ENCODE measurements at places on chromosomes 1 and 21. TPM values are rescaled to one million over a fixed set of nuclear protein-coding genes. Genes with fewer than 3 reads are reported as not detected.

The ADORA3 gene
- not detected for total RNA-seq

The IARS2 gene
- 60.4 TPM for total RNA-seq

- no peaks in the 10 kb centered on the region for H3K27me3 ChIP-seq
- DNase-seq, result no peak
- H3K4me1 ChIP-seq, result peaks cover 51% of the 10 kb centered on the region
- no peak overlapping the region for H3K4me3 ChIP-seq
- H3K36me3 ChIP-seq, result no peaks in the 10 kb centered on the region
These were observed 1.8 kb upstream of the OMA1 start for GRCh38 chr1:58548371-58548770.

- peaks cover 12% of the 10 kb centered on the region for H3K36me3 ChIP-seq
- peak overlapping the region; percentile 59 for H3K27ac ChIP-seq
- peaks cover 35% of the 10 kb centered on the region for H3K4me1 ChIP-seq
These were observed 21.6 kb downstream of the C2CD2 start for GRCh38 chr21:41932191-41932575.

- no peak for DNase-seq
- H3K4me1 ChIP-seq, result peaks cover 4% of the 10 kb centered on the region
- H3K4me3 ChIP-seq, result no peak overlapping the region
- no peak overlapping the region for H3K27ac ChIP-seq
- no peaks in the 10 kb centered on the region for H3K27me3 ChIP-seq
These were observed 19.3 kb downstream of the SLC19A1 start for GRCh38 chr21:45522986-45523385.

The C4BPA gene
- total RNA-seq, result 0.16 TPM

DNA sequence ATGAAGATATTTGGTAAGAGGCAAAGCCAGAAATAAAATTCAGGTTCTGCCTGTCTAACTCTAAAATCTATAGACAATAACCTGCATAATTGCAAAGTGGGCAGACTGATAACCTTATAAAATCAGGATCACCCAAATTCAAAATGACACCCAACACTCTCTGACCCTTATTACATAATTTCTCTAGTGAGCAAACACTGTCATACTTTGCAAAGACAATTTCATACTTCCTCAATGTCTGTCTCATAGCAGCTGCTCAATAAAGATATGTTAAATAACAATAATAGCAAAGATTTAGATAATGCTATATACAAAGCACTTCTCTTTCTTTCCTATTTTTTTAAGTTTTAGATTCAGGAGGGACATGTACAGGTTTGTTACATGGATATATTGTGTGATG is 118.5 kb downstream of the UCHL5 start:
- no peaks in the 10 kb centered on the region for H3K27me3 ChIP-seq
- H3K36me3 ChIP-seq, result no peaks in the 10 kb centered on the region
- no peak for DNase-seq
- peaks cover 17% of the 10 kb centered on the region for H3K4me1 ChIP-seq
- H3K4me3 ChIP-seq, result no peak overlapping the region

DNA sequence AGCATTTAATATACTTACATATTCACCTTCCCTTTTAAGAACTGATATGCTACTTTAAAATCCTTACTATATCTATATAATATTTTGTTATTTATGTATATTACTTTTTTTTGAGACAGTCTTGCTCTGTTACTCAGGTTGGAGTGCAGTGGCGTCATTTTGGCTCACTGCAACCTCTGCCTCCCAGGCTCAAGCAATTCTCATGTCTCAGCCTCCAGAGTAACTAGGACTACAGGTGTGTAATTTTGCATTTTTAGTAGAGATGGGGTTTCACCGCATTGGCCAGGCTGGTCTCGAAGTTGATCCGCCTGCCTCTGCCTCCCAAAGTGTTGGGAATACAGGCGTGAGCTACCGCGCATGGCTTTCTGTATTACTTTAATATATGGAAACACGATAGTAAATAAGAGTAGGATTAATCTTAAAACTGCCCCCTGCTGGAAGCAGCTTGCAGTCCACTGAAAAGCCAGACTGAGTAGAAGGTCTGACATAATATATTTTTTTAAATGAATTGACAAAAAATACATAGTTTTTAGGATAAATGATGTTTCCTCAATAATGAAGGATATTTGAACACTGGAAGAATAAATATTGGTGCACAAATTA is 24.4 kb downstream of the RCAN3 start:
- peaks cover 9% of the 10 kb centered on the region for H3K4me1 ChIP-seq
- no peaks in the 10 kb centered on the region for H3K27me3 ChIP-seq
- DNase-seq, result no peak

DNA sequence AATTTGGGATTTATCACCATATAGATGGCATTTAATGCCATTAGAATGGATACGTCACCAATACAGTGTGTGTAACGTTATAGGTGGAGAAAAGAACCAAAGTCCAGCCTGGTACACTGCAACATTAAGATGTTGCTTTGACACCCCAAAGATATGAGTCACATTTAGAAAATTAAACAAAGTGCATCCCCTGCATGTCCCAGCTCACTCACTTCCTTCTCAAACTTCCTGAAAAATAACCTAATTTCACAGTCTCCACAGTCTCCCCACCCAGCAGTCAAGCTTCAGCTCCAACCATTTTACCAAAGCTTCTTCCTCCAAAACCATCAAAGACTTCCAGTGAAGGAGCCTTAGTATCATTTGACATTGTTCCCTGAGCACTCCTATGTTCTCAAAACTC is 111.9 kb downstream of the OMA1 start:
- peaks cover 4% of the 10 kb centered on the region for H3K4me1 ChIP-seq
- H3K36me3 ChIP-seq, result no peaks in the 10 kb centered on the region
- H3K27me3 ChIP-seq, result peaks cover 1% of the 10 kb centered on the region
- no peak overlapping the region for H3K4me3 ChIP-seq

The ELF3 gene
- total RNA-seq, result 112 TPM

GRCh38 chr1:228004331-228004855 is 2.4 kb upstream of the WNT3A start:
- H3K27me3 ChIP-seq, result peaks cover 89% of the 10 kb centered on the region
- H3K27ac ChIP-seq, result no peak overlapping the region
- no peaks in the 10 kb centered on the region for H3K36me3 ChIP-seq
- no peak for DNase-seq

The CCDC17 gene
- total RNA-seq, result 5.6 TPM

- H3K36me3 ChIP-seq, result no peaks in the 10 kb centered on the region
- H3K27me3 ChIP-seq, result peaks cover 12% of the 10 kb centered on the region
- H3K4me1 ChIP-seq, result peaks cover 4% of the 10 kb centered on the region
- no peak for DNase-seq
- H3K4me3 ChIP-seq, result no peak overlapping the region
- H3K27ac ChIP-seq, result no peak overlapping the region
These were observed 28.5 kb upstream of the XPR1 start for GRCh38 chr1:180603223-180603849.

GRCh38 chr1:111512132-111512889 is 8.9 kb upstream of the ADORA3 start:
- H3K4me3 ChIP-seq, result no peak overlapping the region
- H3K4me1 ChIP-seq, result peaks cover 11% of the 10 kb centered on the region
- DNase-seq, result no peak
- H3K27me3 ChIP-seq, result no peaks in the 10 kb centered on the region

The RGS7 gene
- 2.4 TPM for total RNA-seq

The ANGPTL3 gene
- not detected for total RNA-seq

DNA sequence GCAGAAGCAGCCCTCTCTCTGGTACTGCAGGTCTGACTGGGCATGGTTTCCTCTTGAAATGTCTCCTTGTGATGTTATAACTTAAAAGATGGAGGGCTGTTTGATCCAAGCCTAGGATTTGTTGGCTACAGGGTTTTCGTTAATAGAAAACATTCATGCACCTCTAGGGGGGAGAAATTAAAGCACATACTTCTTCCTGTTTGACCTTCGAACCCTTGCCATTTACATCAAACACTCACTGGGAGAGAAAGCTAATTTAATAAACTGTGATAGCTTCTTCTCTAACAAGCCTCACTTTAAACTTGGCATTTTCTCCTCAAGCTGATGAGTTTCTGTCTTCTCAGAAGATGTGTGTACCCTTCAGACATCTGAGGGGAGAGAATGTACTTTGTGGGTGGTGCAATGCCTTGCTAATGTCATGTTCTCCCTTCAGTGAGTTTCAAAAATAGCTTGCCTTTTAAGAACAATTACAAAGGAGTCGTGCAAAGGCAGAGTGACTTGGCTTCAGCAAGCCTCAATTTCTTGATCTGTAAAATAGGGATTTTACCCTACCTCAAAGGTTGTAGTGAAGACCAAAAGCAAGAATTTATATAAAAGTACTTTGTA is 20.4 kb downstream of the CACHD1 start:
- no peak overlapping the region for H3K27ac ChIP-seq
- no peak overlapping the region for H3K4me3 ChIP-seq
- peaks cover 24% of the 10 kb centered on the region for H3K4me1 ChIP-seq
- peaks cover 6% of the 10 kb centered on the region for H3K27me3 ChIP-seq
- H3K36me3 ChIP-seq, result no peaks in the 10 kb centered on the region
- DNase-seq, result no peak

The AGO3 gene
- 48.3 TPM for total RNA-seq

- peak overlapping the region; percentile 88 for H3K27ac ChIP-seq
- no peaks in the 10 kb centered on the region for H3K36me3 ChIP-seq
- DNase-seq, result no peak
- peaks cover 93% of the 10 kb centered on the region for H3K4me1 ChIP-seq
- H3K27me3 ChIP-seq, result no peaks in the 10 kb centered on the region
- no peak overlapping the region for H3K4me3 ChIP-seq
These were observed 18.3 kb downstream of the BTG2 start for GRCh38 chr1:203323587-203323986.

The NDUFV3 gene
- total RNA-seq, result 34.1 TPM

DNA sequence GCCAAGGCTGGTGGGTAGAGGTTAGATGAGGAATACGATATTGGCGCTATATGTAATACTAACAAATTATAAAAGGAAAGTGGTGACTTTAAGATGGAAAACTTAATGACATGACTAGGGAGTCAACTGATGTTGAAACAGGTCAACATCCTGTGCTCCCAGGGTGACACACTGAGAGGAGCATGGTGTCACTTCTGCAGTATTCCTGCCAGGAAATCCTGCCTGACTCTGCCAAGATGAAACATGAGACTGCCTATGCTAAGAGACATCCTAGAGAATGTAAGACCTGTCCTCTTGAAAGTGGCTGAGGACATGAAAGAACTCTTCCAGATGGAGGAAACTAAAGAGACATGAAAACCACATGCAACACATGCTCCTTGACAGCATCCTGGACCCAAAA is 65.0 kb upstream of the KCND3 start:
- H3K27ac ChIP-seq, result no peak overlapping the region
- no peaks in the 10 kb centered on the region for H3K36me3 ChIP-seq
- H3K4me3 ChIP-seq, result no peak overlapping the region
- H3K27me3 ChIP-seq, result peaks cover 17% of the 10 kb centered on the region
- no peaks in the 10 kb centered on the region for H3K4me1 ChIP-seq
